Caudate nucleus (tissue), 63 donors: ENCODE measurements at places on chromosomes 7 and 10.

GRCh38 chr7:100693312-100694097 lies 545 bp downstream of the GIGYF1 start:
- DNase-seq, result no peak

GRCh38 chr7:154947604-154948003 lies 55.3 kb downstream of the PAXIP1 start:
- no peak for DNase-seq

DNA sequence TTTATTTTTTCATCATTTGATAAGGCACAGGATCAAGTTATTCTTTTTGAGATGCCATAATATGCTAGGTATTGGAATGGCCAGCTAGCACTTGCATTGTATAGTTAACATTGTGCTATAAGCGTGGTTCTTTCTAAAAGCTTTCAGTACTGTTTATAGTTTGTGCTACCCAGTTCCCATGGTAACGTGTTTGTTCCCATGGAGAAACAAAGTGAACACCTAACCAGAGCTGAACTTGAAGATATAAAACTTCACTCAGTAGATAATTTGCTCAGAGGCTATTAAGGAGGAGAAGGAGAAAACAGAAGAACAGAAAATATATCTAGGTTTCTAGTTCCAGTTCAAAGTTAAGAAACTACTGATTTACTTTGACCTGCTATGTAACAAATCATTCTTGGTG lies 23.6 kb upstream of the ITGB8 start:
- no peak for DNase-seq

GRCh38 chr7:118075936-118076335 lies 108.0 kb upstream of the LSM8 start:
- no peak for DNase-seq

GRCh38 chr7:156327916-156328315 lies 312.7 kb upstream of the RNF32 start:
- no peak for DNase-seq

- DNase-seq, result no peak
These were observed 754.6 kb downstream of the REEP3 start for GRCh38 chr10:64275774-64276173.

DNA sequence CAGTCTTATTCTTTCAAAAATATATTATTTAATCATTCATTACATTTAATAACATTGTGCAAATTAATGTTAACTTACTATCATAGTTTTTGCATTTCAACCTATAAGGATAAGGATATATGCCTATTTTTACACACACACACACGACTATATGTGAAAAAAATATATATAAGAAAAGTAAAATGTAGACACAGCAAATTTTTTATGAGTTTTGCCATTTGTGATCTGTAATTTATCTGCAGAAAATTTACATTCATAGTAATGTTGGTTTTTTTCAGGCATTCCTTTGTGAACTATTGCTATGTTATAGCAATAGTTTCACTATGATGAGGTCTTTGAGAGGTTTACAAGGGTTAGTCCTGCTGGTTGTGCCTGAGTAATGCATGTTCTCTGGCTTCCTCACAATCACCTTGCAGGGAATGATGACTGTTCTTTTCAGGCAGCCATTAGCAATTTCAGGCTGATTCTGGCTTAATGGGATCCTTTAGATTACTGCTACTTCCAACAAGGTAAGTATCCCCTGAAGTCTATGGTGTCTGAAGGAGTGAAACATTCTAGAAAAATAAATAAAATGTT lies 183.7 kb upstream of the CDK1 start:
- DNase-seq, result no peak

- no peak for DNase-seq
These were observed 296.8 kb upstream of the CACNA2D1 start for GRCh38 chr7:82740246-82740848.
